NCI-H2081 (cell line): ENCODE measurements at places on chromosomes 1 and 21.

DNA sequence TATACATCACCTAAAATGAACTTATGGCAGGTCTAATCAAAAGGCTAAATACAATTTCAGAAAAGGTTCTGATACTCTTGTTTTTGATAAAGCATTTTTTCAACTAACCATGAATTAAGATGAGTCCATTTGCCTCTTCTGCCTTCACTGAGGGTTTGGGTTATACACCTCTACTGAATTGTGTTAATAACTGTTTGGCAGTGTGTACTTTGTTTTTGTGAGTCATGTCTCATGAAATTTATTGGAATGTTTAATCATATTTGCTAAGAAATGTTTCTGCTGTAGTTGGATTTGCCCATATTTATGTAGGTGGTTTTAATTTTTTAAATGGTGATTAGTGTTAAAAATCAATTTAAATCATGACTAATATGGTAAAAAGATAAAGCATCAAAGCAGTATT lies 190.5 kb downstream of the HS2ST1 start:
- DNase-seq, result no peak

GRCh38 chr1:27117733-27118439 lies 37.0 kb downstream of the SLC9A1 start:
- no peak for DNase-seq

DNA sequence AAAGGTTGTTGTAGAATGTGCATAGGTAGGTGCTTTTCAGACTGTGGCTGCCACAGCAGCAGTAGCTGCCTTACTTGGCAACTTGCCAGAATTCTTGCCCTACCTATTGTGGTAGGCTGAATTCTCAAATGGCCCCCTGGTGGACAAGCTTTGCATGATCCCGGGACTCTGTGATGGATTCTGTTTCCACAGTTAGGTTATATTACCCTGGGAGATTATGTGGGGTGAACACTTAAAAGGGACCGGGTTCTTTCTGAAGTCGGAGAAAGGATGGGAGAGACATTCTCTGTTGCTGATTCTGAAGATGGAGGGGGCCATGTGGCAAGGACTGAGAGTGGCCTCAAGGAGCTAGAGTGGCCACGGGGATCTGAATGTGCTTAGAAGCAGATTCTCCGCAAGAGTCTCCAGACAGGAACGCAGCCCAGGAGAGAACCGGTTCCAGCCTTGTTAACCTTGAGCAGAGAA lies 32.1 kb upstream of the KCNE1 start:
- peak; percentile 46 for DNase-seq

GRCh38 chr1:54395281-54395934 lies 10.8 kb downstream of the SSBP3 start:
- no peak for DNase-seq

DNA sequence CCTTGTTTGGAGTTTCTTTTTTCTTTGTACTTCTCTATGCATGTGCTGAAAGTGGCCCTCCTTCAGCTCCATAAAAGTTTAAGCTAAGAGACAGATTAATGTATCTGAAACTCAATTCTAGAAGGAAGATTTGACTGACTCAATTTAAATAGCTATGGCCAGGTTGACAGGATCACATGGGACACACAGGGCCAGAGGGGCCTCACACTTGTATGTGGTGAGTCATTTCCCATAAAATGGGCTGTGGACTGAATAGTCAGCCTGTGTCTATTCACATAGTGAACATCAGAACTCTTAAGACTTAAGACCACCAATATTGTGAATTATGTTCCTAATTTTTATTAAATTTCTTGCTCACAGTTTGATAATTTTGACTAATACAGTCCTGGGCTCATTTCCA lies 45.7 kb upstream of the DEPDC1 start:
- no peak for DNase-seq

- DNase-seq, result peak; percentile 74
These were observed 70.1 kb upstream of the ROR1 start for GRCh38 chr1:63703701-63704107.

GRCh38 chr1:70083519-70083918 lies 121.9 kb downstream of the LRRC40 start:
- DNase-seq, result no peak

GRCh38 chr1:36864182-36864822 lies 170.0 kb downstream of the GRIK3 start:
- no peak for DNase-seq

DNA sequence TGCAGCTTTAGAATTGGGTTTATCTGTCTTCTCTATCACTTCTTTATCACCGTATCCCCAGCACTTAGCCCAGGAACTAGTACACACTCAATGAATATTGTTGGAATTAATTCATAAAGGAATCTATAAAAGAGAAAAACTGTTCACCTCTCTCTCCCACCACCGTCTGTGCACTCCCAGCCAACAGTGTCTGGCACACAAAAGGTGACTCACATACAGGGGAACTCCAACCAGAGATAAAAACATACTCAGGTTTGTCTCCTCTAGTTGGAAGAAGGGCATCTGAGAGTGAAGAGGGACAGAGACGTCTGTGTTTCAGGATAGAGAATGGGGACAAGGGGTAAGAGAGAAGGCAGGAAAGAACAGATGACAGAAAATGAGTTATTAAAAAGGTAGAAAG lies 10.0 kb downstream of the ITLN1 start:
- no peak for DNase-seq

- no peak for DNase-seq
These were observed 21.3 kb upstream of the LRRC8D start for GRCh38 chr1:89799495-89799894.

DNA sequence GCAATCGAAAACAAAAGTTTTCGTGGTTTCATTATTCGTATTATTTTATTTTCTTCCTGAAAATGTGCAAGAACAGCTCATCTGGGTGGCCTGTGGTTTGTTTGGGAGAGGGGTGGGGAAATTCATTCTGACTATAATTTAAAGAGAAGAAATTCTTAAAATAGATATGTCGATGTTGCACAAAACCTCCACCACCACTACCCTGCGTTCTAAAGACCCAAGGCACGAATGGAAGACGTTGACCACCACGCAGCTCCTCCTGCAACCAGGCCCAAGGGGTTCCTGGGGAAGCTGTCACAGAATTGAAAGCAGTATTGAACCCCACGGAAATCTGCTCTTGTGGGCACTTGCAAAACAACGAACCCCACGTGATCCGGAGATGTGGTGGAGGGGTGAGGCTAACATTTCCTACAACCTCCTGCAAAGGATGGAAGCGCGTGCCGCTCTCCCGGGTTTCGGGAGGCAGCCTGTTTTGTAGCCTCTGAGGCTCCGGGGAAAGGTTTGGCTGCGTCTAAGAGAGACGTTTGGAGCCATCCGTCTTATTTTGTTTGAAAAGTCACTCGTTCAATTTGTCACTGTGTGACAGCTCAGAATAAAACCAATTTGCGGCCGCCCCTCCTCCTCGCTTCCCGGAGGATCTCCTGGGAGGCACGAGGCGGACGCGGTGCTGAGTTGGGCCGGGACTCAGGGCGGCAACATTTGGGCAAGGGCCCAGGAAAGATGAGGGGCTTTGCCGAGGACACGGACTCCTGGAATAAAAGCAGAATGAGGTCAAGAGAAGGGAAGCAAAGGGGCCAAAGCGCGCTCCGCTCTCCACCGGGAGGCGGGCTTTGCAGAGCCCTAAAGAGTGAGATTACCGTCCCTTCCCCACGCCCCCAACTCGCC lies 810 bp upstream of the HLX start:
- DNase-seq, result no peak

- DNase-seq, result no peak
These were observed 236.3 kb downstream of the MATN1 start for GRCh38 chr1:30487042-30487441.

DNA sequence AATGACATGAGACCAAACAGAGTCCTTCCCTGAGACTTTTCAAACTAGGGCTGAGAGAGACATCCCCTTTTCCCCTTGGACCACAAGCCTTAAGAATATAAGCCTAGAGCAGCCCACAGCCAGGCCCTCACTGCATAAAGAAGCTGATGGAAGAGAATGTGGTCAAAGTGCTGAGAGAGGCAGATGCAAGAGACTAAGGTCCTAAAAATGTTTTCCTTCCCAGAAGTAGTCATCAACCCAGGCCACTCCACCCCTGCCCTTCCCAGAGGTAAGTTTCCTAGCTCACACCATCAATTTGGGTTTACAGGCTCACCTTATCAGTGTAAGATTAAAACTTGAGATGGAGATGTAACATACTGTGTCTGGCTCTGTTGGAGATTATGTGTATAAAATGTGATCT lies 58.2 kb downstream of the BCAR3 start:
- no peak for DNase-seq

- DNase-seq, result no peak
These were observed 268.3 kb downstream of the ASTN1 start for GRCh38 chr1:176896216-176896615.

- no peak for DNase-seq
These were observed 17.6 kb downstream of the ENO1 start for GRCh38 chr1:8860738-8861516.

- DNase-seq, result no peak
These were observed 76.2 kb upstream of the KIAA1614 start for GRCh38 chr1:180836449-180836848.

- DNase-seq, result no peak
These were observed 230.5 kb upstream of the CAMK1G start for GRCh38 chr1:209353053-209353452.

GRCh38 chr1:30675761-30676160 lies 47.6 kb downstream of the MATN1 start:
- no peak for DNase-seq

- no peak for DNase-seq
These were observed 66.7 kb downstream of the CCDC30 start for GRCh38 chr1:42529724-42530181.

- DNase-seq, result no peak
These were observed 210.8 kb upstream of the CACYBP start for GRCh38 chr1:174788981-174789380.

GRCh38 chr1:230426246-230427093 lies at the start of gene PGBD5:
Gene PGBD5 (minus strand): TSS chr1:230426332. CDS start chr1:230425928, 404 bp downstream.
- peak; percentile 91 for DNase-seq

DNA sequence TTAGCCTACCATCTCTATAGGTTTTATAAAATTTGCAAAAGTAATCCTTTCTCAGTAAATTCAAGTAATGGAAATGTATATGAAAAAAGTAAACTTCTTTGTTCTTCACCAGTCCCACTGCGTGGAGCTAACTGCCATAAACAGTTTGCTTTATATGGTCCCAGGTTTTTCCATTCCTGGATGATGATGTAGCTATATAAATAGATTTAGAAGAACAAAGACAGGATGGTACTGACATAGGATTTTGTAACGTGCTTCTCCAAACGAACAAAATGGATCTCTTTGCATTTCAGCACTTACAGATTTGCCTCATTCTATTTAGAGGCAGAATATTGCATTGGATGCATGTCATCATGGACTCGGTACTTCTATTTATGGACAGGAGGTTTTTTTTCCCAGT lies 57.3 kb downstream of the SMYD2 start:
- no peak for DNase-seq

DNA sequence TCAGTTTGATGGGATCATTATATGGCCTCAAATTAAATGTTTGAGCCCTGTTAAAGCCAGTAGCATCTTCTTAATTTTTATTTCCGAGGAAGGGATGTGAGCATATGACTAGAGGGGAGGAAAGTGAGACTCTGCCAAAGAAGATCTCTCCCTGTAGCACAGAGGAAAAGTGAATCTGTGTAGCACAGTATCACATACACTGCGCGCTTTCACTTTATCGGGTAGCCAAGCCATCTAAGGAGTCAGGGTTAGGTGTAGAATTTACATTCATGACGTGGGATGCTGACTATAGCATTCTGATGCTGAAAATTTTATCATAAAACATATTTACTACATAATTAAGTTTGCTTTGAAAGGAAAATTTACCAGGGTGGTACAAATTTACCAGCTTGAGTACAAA lies 24.0 kb downstream of the LRRC8D start:
- no peak for DNase-seq

- DNase-seq, result no peak
These were observed 1.4 kb downstream of the CHD1L start for GRCh38 chr1:147243841-147244240.

- no peak for DNase-seq
These were observed 31.1 kb downstream of the CD160 start for GRCh38 chr1:145750426-145750825.

DNA sequence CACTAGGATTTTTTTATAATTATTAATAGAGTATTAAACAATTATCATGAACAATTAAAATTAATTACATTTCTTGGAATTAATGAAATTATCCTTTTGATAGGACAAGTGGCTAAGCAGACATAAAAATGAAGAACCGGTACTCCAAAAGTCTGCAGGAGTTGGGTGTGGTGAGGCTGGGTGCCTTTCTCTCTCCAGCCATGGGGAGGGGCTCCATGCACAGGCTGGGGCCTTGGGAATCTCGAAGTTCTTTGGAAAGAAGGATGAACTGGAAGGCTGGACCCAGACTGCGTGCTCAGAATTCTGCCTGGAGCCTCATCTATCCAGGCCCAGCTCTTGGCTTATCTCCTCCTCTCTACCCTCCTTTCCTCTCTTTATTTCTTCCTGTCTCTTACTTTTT lies 94.1 kb downstream of the ACTL8 start:
- DNase-seq, result no peak

DNA sequence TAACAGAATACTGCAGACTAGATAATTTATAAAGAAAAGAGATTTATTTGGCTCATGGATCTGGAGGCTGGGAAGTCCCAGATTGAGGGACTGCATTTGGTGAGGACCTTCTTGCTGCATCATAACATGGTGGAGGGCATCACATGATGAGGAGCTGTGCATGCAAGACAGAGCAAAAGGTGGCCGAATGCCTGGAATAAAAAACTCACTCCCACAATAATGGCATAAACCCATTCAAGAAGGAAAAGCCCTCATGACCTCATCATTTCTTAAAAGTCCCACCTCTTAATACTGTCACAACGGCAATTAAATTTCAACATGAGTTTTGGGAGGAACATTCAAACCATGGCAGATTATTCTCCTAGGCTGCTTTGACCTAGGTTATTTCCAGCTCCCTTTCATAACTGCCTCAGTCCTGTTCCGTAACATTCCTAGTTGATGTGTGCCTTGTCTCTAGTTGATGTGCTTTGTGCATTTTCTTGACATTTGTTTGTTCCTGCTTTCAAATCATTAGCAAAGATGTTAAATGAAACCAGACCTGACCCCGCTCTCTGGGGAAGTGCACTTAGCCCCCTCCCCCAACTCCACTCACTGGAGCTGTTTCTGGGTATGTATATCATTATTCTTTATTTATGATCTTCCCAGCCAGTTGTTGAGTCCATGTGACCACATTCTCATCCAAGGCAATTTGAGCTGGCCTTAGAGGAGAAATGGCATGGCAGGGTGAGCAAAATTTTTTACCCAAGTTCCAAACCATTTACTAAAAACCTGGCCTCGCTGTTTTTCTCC lies 148.5 kb downstream of the GDAP2 start:
- no peak for DNase-seq

DNA sequence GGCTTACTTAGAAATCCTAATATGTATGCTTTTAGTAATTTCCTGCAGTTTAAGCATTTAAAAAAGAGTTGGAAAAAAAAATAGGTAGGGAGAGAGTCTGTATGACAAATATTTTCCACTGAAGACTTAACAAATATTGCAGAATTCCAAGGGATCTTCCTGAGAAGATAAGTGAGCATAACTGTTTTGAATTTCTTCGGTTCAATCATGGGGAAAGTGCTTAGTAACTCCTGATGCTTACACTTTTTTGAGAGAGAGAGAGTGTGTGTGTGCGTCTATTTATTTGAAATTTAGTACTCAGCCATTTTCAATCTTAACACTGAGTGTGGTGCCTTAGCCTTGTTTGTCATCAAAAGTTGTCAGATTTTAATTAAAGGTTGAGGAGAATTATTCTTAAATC lies 18.5 kb downstream of the SON start:
- no peak for DNase-seq
